ENCODE measurements at places on chromosomes 13 and 19.

DNA sequence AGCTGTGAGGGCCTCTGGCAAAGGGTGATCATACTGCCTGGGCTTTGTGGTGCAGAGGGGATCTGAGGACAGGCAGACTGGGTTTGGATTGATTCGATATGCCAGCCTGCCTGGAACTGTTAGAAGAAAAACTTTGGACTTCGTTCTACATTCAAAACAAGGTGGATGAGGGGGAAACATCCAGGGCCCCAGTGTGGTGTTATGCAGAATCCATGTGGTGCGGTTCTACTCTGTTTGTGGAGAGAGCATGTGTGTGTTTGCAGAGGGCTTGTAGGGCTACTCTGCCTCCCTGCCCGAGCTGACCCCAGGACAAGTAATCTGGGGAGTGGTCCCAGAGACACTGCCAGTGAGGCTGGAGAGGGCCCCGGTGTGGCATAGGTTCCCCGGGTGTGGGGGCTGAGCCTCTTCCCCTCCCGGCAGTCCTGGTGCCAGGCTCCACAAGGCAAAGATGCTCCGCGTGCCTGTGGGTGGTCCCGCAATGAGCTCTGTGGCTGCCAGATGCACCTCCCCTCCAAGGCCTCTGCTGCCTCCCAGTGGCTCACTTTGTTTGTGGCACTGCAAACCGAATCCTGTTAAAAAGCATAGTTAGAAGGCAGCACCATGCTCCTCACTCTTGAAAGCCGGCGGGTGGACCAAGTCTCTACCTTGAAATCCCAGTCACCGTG, 22.3 kb upstream of the TFDP1 start:
- peak; percentile 38 for DNase-seq

DNA sequence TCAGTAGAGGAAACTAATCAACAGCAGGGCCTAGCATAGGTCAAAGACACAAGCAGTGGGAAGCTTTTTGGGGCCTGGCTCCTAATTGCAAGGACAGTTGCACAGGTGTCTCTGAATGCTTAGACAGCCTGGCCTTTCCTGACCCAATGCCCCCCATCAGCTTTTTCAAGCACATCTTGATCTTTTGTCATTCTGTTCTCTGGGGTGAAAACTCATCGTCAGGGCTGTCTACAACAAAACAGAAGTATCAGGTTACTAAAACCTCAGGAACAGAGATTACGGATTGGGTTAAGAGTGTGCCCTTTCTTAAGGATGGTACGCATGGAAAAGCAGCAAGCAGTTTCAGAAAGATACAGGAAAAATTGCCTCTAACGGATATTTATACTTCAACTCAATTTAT, 8.3 kb upstream of the ZNF254 start:
- no peak for DNase-seq

DNA sequence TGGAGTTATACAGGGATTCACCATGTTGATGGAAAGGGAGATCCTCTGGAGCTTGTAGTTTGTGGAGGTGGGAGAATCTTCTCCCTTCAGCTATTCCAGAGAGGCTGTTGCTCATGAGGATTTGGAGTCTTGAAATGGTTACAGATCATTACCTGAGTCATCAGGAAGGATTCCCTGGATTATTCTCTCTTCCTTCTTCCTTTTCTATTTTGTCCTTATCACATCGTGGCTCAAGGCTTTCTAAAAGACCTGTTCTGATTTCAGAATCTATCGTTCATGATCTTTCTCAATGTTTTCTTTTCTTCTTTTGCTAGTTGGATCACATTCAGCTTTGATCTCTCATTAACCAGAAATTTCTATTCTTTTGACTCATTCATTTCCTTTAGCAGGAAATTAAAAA, 196.0 kb downstream of the KLF5 start:
- no peak for DNase-seq

GRCh38 chr19:41218615-41219507, at the start of gene AXL:
AXL (plus strand) TSS chr19:41219223; CDS start chr19:41219393, 170 bp downstream.
- no peak for DNase-seq

- DNase-seq = no peak
These were observed 223.8 kb downstream of the MAB21L1 start for GRCh38 chr13:35252536-35253205.

DNA sequence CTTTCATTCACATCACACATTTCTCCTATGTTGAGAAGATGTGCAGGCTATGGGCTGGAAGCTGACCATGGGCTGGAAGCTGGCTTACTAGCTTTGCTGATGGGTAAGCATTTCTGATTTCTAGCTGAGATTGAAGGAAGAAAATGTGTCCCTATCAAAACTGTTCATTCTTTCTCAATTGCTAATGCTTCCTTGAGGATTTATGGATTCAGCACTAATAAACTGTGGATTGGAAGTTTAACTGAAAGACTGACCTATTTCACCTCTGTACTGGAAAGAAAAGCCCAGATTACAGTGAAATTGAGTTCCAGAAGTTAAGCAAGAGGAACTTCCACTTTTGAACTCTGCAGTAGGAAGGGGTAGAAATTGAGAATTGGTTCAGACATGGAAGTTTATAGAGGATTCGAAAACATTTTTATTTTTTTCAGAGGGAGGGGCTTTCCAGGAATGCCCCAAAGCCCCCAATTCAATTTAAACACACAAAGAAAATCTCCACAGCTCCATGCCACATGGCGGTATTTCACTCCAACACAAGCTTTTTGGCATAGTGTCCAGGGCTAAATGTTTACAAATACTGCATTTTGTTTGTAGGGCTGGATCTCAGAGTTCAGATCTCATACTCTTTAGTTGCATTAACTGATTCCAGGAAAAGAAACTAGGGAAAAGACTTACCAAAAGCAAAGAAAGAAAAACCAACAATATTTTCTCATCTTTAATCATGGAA, 61.2 kb upstream of the ARGLU1 start:
- DNase-seq = no peak

GRCh38 chr13:47696674-47697073, 304.4 kb downstream of the SUCLA2 start:
- no peak for DNase-seq

- DNase-seq = no peak
These were observed 55.1 kb downstream of the RASA3 start for GRCh38 chr13:114077099-114077932.

GRCh38 chr19:21749090-21749489, 18.3 kb downstream of the ZNF100 start:
- no peak for DNase-seq

All from CD4-positive, alpha-beta T cell treated with Interleukin-21 for 1 hour (primary cell).